ENCODE measurements at places on chromosomes 2 and 18. TPM values are rescaled to one million over a fixed set of nuclear protein-coding genes. Genes with fewer than 3 reads are reported as not detected.

- no peak for DNase-seq
Observed at GRCh38 chr2:70935468-70936164, at the start of gene ATP6V1B1. TSS of gene ATP6V1B1 (plus strand) at chr2:70935900. CDS start at chr2:70935955, 55 bp downstream.

DNA sequence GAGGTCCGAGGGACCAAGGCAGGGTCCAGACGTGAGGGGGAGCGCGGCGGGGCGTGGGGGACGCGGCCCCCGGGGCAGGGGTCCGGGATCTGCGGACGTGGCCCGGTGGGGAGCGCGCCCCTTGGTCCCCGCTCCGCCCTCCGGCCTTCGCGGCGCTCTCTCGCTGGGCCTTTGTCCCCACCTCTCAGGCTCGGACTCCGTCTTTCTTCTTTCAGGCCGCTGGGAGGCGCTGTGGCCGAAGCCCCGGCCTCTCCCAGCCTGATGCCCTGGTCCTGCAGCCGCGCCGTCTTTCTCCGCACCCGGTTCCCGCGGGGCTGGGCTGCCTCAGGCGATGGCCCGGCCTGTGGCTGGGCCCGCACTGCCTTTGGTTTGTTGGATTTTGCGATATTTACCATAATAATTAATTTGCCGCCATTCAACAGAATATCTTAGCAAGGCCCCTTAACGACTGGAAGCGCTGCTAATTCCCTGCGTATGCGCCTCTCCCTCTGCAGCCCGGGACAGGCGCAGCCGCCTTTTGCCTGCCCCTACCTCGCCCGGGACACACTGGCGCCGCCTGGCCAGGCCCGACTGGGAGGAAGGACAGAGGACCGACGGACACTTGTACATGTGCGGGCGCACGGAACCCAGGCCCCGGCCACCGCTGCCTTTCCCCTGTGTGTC, 10.8 kb downstream of the SIX3 start:
- peak; percentile 49 for DNase-seq

DNA sequence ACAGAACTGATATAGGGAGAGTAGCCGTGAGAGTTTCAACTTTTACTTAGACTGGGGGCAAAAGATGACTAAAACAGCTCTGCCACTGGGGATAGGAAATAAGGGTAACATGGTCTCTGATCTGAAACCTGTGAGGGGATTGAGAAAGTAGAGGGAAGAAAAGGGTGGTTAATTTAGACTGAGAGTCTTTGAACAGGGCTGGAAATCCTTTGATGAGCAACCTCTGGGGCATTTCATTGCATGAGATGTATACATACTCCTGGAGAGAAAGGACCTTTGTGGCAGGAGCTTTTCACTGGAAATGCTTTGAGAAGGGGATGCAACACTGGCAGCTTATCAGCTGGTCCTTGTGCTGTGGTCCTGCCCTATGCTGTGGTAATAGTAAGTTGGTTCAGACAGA, 9.4 kb downstream of the GALNT1 start:
- DNase-seq, result no peak

Gene HNMT
- total RNA-seq, result 17.0 TPM

GRCh38 chr2:122315306-122315705, 559.9 kb downstream of the TSN start:
- DNase-seq, result peak; percentile 3

DNA sequence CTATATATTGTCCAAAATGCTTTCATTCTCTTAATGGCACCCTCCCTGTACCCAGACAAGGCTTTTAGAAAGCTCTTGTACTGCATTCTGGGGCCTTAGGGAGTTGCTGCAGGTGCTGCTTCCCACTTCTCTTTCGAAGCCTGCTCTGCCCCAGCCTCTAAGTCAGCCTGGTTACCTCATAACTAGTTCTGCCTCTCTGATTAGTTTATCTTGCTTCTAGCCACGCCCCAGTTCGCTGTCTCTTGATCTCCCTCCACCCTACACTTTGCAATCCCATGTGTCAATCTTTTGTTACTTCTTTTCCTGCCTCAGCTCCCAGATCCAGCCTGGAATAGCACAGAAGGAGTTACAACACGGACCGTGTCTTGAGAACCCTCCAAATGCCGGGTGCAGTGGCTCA, 13.8 kb upstream of the NCOA1 start:
- no peak for DNase-seq

Gene C1QL2
- total RNA-seq, result not detected

Measured in NCI-H460 (cell line).